Stimulated activated memory B cell treated with anti-CD40 and anti-IgM and Interleukin-4, amounts not matched to agents 10 μg/mL and 1 μg/mL and 100 μg/mL, for 72 hours (primary cell): ENCODE measurements at places on chromosomes 1 and 21.

DNA sequence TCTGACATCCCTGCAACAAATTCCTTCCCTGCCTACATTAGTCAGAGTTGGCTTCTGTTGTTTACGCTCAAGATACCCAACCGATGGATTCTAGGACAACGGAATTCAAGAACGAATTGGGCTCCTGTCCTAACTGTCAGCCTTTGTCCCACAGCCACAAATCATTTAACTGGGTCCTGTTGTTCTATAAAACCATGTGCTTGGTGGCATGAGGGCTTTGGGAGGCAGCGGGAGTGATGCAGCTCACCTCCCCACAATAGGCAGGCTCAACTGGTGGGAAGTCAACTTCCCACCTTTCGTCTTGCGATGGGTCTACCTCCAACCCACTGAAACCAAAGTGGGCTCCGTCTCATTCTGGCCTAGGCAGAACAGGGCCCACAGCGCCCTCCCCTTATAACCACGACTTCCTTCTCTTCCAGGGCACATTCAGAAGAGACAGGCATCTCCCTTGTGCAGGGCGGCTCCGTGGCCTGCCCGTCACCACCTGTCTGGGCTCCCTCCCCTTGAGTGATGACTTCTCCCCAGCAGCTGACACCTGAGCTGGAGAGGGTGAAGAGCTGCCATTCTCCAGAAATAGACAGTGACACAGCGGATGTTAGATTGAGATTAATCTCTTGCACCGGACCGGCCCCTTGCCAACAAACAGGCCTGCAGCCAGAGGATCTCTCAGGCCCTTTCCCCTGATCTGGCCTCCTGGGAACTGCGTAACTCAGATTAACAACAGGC is 26.5 kb downstream of the LRRC38 start:
- ATAC-seq, result no peak

DNA sequence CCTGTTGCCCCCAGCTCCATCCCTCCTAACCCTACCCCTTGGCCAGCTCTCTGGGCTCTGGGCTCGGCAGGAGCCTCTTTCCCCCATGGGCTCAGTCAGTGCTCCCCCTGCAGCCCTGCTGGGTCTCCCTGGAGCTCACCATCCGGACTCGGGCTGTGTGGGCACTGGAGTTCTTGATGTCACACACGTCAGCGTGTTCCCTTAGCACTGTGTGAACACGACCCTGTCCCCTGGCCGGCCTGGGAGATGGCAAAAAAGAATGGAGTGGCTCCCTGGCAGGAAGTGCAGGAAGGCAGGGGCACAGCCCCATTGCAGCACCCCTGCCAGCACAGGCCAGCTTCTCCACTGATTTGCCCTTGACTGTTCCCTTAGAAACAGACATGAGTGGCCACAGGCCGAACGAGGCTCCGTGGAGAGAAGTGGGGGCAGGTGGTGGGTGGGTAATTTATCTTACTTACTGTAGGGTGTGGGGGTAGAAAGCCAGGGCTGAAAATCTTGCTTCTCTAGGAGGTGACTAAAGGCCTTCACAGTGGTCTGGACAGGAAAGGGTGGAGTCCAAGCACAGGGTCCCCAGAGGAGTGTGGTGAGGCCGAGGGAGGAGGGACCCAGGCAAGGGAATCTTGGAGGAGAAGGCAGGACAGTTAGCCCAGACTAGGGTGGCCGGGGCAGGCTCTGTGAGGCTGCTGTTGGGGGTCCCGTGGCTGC is 381.7 kb upstream of the VAMP3 start:
- no peak for ATAC-seq

- ATAC-seq, result no peak
Measured at GRCh38 chr1:170624146-170624545, 39.8 kb upstream of the PRRX1 start.

- no peak for ATAC-seq
Measured at GRCh38 chr1:54335011-54335754, 71.0 kb downstream of the SSBP3 start.

DNA sequence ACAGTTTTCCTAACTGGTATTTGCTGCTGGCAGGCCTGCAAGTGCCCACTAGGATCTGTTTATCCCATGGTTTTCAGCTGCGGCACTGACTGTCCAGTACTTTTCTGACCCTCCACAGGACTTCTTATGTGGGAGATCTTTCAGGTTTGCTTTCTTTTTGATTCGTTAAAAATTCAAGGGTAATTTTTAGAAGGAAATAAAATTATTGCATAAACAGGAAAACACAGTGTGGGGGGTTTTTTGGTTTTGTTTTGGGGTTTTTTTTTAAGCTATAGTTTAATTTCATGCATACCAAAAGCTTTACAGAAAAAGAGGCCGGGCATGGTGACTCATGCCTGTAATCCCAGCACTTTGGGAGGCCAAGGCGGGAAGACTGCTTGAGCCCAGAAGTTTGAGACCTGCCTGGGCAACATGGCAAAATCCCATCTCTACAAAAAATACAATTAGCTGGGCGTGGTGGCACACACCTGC is 3.6 kb downstream of the NIBAN1 start:
- ATAC-seq, result no peak

- no peak for ATAC-seq
Measured at GRCh38 chr1:237181743-237182317, 139.8 kb downstream of the RYR2 start.
